ENCODE measurements at places on chromosomes 1 and 21.

GRCh38 chr1:22056936-22057335 is 4.4 kb downstream of the CDC42 start:
- no peak for DNase-seq

GRCh38 chr1:224528900-224529299 is 87.2 kb upstream of the CNIH3 start:
- DNase-seq: no peak

- DNase-seq: no peak
Measured at GRCh38 chr1:90709535-90709934, 7.6 kb downstream of the BARHL2 start.

GRCh38 chr1:244599937-244600350 is 53.0 kb upstream of the DESI2 start:
- DNase-seq: peak; percentile 25

GRCh38 chr1:209391792-209392191 is 191.7 kb upstream of the CAMK1G start:
- no peak for DNase-seq
